ENCODE measurements at places on chromosomes 1 and 21. TPM values are rescaled to one million over a fixed set of nuclear protein-coding genes. Genes with fewer than 3 reads are reported as not detected.

The GOLT1A gene
- not detected for total RNA-seq

The WDR64 gene
- total RNA-seq, result not detected

The HES3 gene
- not detected for total RNA-seq

The KIF1B gene
- total RNA-seq, result 88.2 TPM

The GPR52 gene
- total RNA-seq, result 0.64 TPM

The KIF17 gene
- total RNA-seq, result 6.2 TPM

- DNase-seq, result no peak
Observed at GRCh38 chr1:154867841-154868605, 2.1 kb downstream of the KCNN3 start.

DNA sequence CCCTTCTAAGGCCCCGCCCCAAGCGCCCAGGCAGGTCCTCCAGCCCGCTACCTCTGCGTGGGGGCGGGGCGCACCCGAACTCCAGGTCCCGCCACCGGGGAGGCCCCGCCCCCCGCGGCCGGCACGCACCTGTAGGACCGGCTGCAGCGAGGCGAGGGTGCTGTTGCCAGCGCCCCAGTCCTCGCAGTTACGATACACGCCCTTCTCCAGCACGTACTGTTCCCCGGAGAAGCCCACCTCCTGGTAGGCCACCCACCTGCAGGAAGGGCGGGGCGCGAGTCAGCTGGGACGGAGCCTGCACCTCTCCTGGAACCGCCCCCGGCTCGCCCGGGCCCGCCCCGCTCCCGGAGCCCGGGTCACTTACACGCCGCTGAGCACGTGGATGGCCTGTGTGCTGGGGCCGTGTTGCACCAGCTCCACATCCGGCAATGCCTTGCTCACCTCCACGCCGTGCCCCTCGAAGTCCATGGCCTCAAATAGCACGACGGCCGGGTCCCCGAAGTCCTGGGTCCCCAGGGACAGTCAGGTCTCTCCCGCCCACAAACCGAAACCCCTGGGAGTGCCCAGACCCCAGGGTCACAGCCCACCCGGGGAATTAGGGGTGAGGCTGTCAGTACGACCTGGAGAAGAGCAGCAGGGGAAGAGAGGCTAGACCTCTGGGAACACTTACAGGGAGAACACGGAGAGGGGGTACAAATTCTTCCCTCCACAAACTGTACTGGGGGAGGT is 17.3 kb downstream of the CRYBG2 start:
- no peak for DNase-seq

DNA sequence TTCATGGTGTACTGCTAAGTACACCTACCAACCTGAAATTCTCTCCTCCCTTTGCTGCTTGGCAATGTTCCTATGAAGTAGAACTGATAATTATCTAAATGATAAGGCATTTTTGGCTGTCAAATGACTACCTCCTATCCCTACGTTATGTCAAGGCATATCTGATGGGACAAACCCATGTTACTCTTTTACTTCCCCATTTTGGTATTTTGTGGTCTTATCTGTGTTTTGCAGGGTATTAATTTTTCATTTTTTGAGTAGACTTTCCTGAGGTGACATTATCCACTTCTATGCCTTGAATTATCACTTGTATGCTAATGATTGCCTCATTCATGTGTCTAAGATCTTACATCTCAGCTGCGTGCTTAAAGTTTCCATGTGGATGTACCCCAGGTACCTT is 499.6 kb upstream of the B3GALT2 start:
- DNase-seq, result no peak

GRCh38 chr1:25706146-25707089 is 89.8 kb downstream of the MAN1C1 start:
- DNase-seq, result no peak

GRCh38 chr1:208235982-208236761 is 8.0 kb downstream of the PLXNA2 start:
- peak; percentile 44 for DNase-seq

DNA sequence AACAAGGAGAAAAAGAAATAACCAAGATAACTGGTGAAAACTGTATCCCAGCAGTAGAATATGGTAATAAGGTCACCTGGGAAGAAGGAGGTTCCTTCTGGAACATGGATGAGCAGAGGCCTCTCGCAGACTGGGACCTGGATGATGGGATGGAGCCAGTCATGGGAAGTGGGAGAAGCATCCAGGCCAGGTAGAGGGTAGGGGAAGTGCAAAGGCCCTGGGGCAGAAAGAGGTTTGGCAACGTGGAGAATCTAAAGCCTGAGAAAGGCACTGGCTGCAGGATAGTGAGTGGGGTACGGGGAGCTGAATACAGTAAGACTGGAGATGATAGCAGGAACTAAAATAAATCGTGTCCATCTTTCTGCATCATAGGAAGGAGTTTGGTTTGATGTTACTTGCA is 96.1 kb upstream of the VAMP3 start:
- no peak for DNase-seq

DNA sequence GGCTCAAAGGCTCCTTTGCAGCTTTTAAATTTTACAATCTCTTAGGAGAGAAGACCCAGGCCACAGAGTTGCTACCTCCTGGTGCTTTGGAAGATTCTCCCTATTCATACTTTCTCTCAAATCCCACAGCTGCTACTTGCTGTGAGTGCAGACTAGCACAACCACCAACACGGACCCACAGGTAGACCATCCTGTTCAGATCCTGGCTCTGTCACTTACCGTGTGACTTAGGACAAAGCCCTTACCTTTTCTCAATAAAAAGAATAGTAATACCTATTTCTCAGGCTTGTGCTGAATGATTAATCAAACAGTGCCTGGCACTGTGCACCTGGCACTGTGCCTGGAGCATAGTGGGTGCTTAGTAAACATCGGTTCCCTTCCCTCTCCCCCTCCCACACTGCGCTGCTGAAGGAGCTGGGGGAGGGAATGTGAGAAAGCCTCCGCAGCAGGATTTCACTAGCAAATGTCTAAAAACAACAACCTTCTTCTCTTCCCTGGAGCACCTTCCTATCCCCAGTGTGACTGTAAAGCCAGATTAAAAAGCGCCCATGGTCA is 81.7 kb downstream of the PGM1 start:
- no peak for DNase-seq

All from heart right ventricle (tissue), 16 donors.